ENCODE measurements at places on chromosomes 5 and 9. TPM values are rescaled to one million over a fixed set of nuclear protein-coding genes. Genes with fewer than 3 reads are reported as not detected.

Gene MARVELD2
- 15.5 TPM for total RNA-seq

- no peak for DNase-seq
- no peaks in the 10 kb centered on the region for H3K27me3 ChIP-seq
- H3K4me3 ChIP-seq: no peak overlapping the region
- no peaks in the 10 kb centered on the region for H3K36me3 ChIP-seq
- no peak overlapping the region for H3K27ac ChIP-seq
Observed at GRCh38 chr5:172700365-172701290, 59.6 kb downstream of the NEURL1B start.

DNA sequence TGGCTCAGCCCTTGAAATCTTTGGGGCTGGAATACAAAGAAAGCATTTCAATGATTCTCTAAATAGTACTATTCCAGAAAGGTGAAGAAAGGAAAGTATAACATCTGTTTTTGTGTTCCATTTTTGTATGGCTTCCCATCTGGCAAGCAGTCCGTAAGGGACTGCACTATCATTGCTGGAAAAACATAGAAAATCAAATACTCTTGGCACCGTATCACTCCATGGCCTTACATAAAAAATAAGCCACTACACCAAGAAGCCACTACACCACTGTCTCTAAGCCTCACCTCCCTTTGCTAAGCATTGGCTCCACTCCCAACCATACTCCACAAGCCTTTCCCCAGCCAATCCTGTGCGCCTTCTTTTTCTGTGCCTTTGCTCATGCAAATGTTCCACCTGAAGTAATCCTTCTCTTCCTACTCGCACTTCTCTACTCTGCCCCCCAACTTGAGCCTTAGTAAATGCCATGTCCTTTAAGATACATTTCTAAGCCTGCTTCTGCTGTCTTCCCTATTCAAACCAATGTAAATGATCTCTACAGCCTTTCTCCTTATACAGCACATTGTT, 454.6 kb upstream of the TUSC1 start:
- no peak for DNase-seq
- no peaks in the 10 kb centered on the region for H3K4me1 ChIP-seq
- H3K27me3 ChIP-seq: no peaks in the 10 kb centered on the region
- H3K36me3 ChIP-seq: no peaks in the 10 kb centered on the region
- no peak overlapping the region for H3K4me3 ChIP-seq
- H3K27ac ChIP-seq: no peak overlapping the region

Gene DIMT1
- 5.9 TPM for total RNA-seq

Gene LCN9
- not detected for total RNA-seq

Gene PCDHGA4
- 10.9 TPM for total RNA-seq

- no peak overlapping the region for H3K4me3 ChIP-seq
- H3K27me3 ChIP-seq: no peaks in the 10 kb centered on the region
- H3K36me3 ChIP-seq: no peaks in the 10 kb centered on the region
- peaks cover 7% of the 10 kb centered on the region for H3K4me1 ChIP-seq
- no peak for DNase-seq
Observed at GRCh38 chr9:110452227-110452801, 114.7 kb upstream of the TXNDC8 start.

- no peak for DNase-seq
- H3K27me3 ChIP-seq: no peaks in the 10 kb centered on the region
- no peaks in the 10 kb centered on the region for H3K4me1 ChIP-seq
- H3K36me3 ChIP-seq: no peaks in the 10 kb centered on the region
- no peak overlapping the region for H3K4me3 ChIP-seq
Observed at GRCh38 chr5:20212701-20213100, 224.7 kb upstream of the CDH18 start.

DNA sequence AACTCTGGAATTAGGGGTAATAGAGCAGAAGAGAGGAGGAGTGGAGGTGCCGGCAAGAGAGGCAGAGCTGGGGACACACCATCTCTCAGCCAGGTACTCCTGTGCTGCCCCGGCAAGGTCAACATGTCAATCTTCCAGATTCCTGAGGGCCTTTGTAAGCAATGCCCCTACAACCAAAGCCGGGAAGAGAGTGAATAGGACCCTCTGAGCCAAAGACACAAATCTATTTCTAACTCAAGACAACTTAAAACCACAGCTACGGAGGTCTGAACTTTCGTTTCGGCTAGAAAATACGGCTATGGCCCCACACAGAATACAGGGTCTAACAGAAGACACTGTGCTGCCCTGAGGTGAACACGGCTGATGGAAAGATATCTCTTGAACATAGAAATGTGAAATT, 66.6 kb downstream of the SERINC5 start:
- no peak overlapping the region for H3K4me3 ChIP-seq
- no peaks in the 10 kb centered on the region for H3K27me3 ChIP-seq
- H3K4me1 ChIP-seq: peaks cover 61% of the 10 kb centered on the region
- DNase-seq: no peak
- no peaks in the 10 kb centered on the region for H3K36me3 ChIP-seq

Gene HCN1
- 0.52 TPM for total RNA-seq

Gene KIAA1958
- 9.6 TPM for total RNA-seq

- H3K4me3 ChIP-seq: no peak overlapping the region
- no peaks in the 10 kb centered on the region for H3K36me3 ChIP-seq
- H3K27ac ChIP-seq: no peak overlapping the region
- no peaks in the 10 kb centered on the region for H3K4me1 ChIP-seq
Observed at GRCh38 chr5:107553117-107553555, 117.6 kb downstream of the EFNA5 start.

GRCh38 chr9:116390303-116391228, 237.0 kb downstream of the PAPPA start:
- no peak overlapping the region for H3K27ac ChIP-seq
- no peaks in the 10 kb centered on the region for H3K36me3 ChIP-seq
- H3K27me3 ChIP-seq: no peaks in the 10 kb centered on the region
- no peak overlapping the region for H3K4me3 ChIP-seq

DNA sequence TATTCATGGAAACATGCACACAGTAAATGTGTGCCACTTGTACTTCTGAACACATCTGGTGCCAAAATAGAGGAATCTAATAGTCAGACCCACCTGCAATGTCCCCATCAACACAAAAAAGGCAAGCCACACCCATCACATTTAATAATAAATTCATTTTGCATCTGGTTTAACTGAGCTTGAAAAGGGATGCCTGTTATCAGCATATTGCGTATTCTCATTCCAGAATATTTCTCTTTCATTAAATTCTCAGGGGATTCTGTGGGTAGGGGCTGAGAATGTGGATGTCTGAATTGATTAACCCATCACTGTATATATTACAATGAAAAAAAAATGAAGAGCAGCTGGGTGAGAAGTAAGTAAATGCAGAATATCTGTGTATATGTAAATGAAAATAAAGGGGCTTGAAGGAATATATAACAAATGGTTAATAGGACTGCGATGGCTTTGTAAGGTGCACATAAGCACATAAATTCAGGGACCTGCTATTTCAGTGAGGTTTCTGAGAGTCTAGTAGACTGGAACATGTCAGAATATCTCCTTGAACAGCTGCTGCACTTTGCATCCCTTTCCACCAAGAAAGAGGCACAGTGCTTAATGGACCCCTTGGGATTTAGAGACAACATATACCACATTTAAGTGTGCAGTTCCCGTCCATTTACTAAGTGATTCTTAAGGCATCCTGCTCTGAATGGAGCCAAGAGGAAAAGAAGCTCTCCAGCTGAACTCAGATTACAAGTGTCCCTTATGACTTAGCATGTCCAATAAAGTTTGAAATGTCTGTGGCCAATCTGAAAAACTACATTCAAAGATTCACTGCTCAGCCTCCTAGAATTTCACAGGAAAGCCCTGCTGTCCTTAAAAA, 104.1 kb upstream of the NIPBL start:
- no peak overlapping the region for H3K27ac ChIP-seq
- DNase-seq: no peak
- H3K27me3 ChIP-seq: no peaks in the 10 kb centered on the region
- no peaks in the 10 kb centered on the region for H3K4me1 ChIP-seq
- no peaks in the 10 kb centered on the region for H3K36me3 ChIP-seq
- no peak overlapping the region for H3K4me3 ChIP-seq

Gene HMGCS1
- total RNA-seq: 10.9 TPM

GRCh38 chr5:21184581-21184980, 1196.6 kb upstream of the CDH18 start:
- no peak for DNase-seq
- no peaks in the 10 kb centered on the region for H3K36me3 ChIP-seq
- no peak overlapping the region for H3K27ac ChIP-seq
- H3K4me1 ChIP-seq: no peaks in the 10 kb centered on the region
- no peak overlapping the region for H3K4me3 ChIP-seq

Data from body of pancreas (tissue), 4 donors.